ENCODE measurements at places on chromosomes 2 and 18.

DNA sequence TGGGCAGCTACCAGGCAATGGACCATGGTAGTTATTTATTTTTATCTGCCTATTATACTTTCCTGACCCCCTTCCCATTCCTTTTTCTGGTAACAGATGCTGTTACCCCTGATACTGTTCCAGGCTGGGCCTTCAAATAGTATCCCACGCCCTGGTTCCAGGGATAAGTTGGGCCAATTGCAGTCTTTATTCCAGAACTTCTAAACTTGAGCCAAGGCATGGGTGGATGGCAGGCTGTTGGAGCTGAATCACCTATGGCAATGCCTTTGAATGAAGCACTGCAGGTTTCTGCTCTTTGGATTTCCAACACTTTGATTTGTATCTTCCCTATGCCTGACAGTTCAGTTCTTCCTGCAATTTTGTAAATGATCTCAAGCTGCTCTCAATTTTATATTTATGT lies 99.2 kb upstream of the LHCGR start:
- no peak for DNase-seq

- no peak for DNase-seq
These were observed 28.9 kb downstream of the NCK2 start for GRCh38 chr2:105773568-105773967.

- no peak for DNase-seq
These were observed 20.3 kb upstream of the GLI2 start for GRCh38 chr2:120715353-120715752.

DNA sequence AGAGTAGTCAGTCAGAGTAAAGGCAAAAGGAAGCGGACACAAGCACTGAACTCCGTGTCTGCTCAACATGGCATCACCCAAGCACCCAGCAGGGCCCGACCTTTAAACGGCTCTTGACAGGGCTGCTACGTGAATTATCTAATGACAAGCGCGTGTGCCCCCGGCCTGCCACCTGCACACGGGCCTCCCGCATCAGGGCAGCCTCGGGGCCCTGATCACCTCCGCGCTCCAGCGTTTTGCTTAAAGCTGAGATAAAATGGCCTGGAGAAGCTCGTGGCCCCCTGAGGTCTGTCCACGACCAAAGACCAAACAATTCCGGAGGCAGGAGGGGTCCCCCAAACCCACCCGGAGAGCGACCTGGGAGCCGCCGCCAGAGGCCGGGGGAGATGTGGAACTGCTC lies 376 bp downstream of the NDUFA10 start:
- peak; percentile 9 for DNase-seq

GRCh38 chr2:24832073-24832461 lies 38.8 kb downstream of the CENPO start:
- DNase-seq: no peak

GRCh38 chr2:105744091-105744908 lies 412 bp upstream of the NCK2 start:
- DNase-seq: peak; percentile 30

GRCh38 chr18:11700876-11701275 lies 11.8 kb downstream of the GNAL start:
- DNase-seq: no peak

DNA sequence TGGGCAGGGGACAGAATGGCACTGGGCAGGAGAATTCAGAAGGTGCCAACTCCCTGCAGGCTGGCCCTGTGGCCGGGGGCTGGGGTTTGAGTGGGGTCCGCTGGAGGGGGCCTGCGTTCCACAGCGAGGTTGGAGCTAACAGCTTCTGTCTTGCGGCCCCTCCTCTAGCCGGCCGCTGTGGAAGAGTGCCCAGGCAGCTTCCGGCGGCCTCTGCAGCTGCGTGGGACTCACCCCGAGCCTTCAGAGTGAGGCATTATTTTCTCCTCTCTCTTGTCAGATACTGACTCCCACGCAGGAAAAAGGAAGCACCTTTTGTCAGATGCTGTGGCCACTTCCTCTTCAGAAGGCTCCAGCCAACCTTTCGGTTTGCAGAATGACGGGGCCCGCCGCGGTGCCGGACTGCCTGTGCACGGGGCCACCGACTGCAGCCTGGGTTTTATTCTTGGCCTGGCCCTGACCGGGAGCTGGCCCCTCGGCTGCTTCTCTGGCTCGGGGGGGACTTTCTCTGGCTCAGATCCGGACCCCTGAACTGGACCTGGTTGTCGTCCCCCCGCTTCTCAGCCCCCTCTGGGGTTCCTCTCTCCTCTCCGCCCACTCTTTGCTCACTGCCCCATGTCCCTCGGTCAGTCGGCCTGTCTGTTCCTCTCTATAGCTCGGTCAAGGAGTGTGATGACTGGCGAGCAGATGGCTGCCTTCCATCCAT lies 40.1 kb downstream of the ARHGAP25 start:
- no peak for DNase-seq

DNA sequence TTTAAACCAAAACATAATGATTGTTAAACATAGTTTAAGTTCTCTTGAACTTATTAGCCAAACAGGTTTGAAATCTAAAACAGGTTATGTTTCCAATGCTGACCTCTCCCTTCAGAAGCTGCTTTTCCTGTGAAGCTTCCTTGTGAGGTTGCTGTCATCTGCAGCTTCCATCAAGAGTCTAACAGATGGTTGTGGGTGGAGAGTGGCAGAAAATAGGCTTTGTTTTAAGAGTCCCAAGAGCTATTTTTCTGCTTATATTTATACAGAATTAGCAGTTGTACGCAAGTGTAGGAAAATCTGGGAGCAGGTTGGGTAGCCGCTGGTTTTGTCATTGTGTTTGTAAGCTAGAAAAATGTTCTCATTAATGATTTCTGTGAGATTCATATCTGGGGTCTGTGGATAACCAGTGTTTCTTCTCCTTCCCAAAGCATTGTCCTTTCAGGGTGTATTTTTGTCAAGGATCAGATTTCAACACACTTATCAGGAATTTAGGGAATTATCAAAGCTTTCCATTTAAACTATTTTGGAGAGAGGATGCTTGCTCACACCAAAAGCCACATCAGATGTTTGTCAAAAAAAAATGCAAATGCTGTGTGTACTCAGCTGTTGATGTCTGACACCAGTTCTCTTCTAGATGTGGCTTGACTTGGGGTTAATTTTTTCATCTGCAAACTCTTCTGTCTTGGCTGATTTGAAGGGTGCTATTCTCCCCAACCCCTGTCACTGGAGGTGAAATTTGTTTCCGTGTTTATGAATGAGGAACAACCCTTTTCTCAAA lies 78.1 kb upstream of the KIF5C start:
- DNase-seq: no peak

GRCh38 chr2:11234309-11234708 lies 79.0 kb downstream of the SLC66A3 start:
- DNase-seq: peak; percentile 8

DNA sequence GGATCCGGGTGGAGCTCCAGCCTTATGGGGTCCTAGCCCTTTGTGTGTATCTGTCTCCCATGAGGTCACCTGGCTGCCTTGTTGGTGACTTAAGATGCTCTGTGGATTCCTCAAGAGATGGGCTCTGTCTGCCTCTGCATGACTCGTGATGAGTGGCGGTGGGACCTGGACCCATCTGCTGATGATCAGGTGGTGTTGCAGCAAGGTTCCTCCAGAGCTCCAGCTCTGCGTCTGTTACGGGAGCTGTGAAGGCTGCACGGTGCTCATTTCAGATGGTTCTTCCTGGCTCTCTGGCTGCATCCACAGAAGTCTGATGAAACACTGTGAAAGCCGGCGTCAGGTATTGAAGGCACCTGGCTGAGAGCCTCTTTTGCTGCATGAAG lies 2.4 kb downstream of the AGAP1 start:
- DNase-seq: no peak

DNA sequence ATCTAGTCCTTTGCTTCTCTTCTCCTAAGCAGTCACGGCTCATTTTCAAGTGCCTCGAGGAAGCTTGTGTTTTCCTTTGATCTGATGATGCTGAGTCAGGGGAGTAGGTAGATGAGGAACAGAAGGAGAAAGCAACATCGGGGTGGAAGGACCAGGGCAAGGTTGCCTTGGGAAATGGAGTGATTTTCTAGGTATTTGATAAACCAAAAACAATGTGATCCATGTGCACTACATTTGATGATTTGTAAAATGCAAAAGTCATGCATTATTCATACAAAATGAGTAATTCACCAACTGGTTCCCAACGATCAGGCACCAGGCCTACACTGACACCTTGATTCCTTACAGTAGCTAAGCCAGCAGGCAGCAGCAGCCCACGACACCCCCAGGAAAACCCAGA lies 205.3 kb downstream of the ANAPC1 start:
- no peak for DNase-seq

DNA sequence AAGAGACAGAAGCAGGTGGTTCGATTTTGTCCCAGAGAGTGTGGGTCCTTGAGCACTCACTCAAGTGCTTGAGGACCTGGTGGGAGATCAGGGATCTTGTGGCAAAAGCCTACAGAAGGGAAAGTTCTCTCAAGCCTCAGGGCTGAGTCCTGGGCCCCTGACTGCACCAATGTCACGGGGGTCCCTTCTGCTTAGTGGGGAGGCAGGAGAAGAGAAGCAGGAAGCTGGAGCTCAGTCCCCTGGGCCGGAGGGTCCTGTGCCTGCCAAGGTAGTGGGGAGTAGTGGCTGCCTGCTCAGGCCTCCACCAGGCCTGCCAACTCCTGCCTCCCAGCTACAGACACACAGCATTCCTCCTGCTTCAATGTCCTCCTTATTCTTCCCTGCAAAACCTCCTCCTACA lies 11.7 kb downstream of the CAPN14 start:
- no peak for DNase-seq

DNA sequence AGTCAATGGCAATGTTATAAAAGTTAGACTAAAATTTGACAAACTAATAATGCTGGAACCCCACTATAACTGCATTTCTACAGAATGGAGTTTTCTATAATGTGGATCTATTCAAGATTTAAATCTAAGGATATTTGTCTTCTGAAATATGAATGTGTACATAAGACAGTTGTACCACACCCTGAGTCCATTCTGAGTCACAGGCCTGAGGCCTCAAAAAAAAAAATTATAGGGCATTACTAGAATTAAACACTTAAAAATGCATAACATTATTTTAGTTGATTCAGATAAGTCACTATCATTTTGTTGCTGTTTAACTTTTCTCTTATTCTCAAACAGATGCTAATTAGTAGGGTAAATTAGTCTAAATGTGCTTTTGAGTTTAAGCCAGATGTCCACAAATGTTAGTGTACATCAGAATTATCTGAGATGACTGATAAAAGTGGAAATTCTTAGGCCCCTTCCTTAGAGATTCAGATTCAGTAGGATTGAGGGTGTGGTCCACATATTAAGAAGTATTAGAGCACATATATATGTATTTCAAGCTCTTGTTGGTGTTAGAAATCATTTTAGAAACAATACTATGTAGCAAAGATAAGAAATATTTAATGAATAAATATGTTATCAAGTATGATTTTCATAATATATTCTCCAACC lies 42.4 kb upstream of the COL5A2 start:
- peak; percentile 8 for DNase-seq

DNA sequence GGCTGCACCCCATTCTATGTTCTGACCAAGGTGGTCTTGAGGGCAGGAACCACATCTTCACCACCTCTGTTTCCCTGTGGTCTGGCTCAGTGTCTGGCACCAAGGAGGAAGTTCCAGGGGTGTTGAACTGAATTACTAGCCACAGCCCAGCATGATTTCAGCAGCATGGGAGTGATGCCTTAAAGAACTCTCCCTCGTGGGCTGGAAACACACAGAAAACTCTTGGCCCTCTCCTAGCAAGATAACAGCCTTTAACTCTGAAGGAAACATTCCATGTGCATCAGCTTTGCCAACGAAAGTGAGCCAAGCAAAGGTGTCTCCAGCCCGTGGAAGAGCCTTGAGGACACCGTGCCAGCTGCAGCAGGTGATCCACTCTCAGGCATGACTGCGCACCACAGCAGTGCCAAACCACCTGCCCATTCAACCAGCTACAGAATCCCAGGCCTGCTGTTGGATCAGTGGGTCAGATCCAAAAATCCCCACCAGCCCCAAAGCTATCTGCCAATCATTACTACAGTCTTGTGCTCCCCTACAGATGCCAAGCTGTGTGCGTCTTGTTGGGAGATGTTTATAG lies 124.8 kb downstream of the TTC32 start:
- no peak for DNase-seq

- no peak for DNase-seq
These were observed 280.9 kb upstream of the ZSWIM2 start for GRCh38 chr2:187129868-187130267.

DNA sequence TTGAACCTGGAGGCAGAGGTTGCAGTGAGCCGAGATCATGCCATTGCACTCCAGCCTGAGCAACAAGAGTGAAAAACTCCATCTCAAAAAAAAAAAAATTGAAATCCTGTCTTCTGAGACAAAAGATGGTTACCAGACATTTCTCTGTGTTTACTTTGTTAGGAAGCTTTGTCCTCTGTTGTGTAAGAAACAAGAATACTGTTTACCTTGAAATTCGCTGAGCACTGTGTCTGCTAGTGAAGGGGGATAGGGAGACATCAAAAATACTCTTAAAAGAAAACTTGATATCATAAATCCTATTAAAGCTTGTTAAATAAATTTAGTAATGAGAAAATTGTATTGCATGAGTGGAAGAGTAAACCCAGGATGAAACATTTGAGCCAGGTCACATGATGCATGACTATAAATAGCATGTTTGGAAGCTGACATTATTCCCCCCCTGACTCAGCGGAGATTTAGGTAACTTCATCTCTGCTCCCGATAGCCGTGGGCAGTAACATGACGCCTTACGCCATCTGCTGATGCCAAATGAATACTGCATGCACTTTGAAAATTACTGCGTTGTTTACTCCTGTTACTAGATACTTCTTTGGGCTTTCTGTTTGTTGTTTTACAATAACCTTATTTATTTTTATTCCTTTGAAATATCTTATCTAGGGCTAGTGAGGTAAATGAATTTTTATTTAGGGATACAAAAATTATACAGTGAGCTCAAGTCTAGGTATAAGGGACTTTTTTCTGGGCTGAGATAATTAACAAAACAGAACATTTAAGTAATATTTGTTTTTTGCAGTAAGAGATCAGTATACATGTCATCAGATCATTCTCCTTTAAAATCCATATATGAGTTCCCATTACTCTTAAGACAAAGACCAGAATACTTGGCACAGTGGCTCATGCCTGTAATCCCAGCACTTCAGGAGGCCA lies 134.9 kb downstream of the MAP3K20 start:
- peak; percentile 26 for DNase-seq

DNA sequence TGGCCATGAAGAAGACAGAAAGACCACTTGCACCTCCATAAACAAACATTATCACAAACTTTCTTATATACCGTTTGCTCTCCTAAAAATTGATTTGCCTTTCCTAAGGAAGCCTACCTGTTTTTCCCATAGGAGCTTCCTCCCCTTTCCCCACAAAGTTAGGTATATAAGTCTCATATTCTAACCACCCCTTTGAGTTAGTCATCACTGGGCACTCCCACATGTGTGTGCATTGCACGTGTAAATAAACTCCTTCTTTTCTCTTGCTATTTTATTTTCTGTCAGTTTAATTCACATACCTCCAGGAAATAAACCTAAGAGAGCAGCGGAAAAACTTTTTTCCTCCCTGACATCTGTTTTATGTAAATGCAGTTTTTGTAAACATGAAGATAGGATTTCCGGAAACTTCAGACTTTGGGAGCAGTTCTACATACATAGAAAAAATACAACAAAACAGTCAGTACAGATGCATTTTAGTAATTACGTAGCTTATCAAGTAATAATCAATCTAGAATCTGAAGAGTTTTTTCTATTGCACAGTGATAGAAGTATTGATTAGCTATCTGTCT lies 46.6 kb downstream of the PLCL1 start:
- no peak for DNase-seq

GRCh38 chr2:174553811-174554493 lies 43.7 kb downstream of the WIPF1 start:
- DNase-seq: no peak

GRCh38 chr2:184830531-184830930 lies 232.2 kb downstream of the ZNF804A start:
- no peak for DNase-seq

Data from SW 1271 (cell line).